Stimulated activated effector memory CD8-positive, alpha-beta T cell treated with anti-CD3 and anti-CD28 coated beads, Interleukin-12 subunit alpha, Interleukin-12 subunit beta, amount 100 ng/mL, for 72 hours (primary cell): ENCODE measurements at places on chromosomes 1 and 21.

GRCh38 chr1:23149114-23149513 is 19.5 kb downstream of the LUZP1 start:
- DNase-seq = no peak

- no peak for DNase-seq
Observed at GRCh38 chr1:235972311-235972689, 92.6 kb downstream of the NID1 start.

- DNase-seq = no peak
Observed at GRCh38 chr1:45809761-45810160, 6.3 kb downstream of the MAST2 start.

DNA sequence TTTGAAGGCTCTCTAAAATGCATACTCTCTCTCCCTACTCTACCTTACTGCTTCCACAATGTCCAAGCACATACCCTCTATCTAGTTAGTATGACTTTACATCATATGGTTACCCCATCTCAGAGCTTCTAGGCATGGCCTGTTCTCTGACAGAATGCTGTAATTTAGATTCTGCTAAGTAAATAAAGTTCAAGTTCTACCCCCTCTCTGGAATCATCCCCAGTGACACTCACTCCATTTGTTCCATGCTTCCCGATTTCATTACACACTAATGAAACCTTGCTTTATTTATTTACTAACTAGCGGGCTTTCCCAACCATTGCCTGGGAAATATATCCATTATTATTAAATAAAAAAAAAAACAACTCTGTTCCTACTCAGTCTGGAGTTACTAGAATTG is 7.3 kb downstream of the CRYZL1 start:
- DNase-seq = no peak

DNA sequence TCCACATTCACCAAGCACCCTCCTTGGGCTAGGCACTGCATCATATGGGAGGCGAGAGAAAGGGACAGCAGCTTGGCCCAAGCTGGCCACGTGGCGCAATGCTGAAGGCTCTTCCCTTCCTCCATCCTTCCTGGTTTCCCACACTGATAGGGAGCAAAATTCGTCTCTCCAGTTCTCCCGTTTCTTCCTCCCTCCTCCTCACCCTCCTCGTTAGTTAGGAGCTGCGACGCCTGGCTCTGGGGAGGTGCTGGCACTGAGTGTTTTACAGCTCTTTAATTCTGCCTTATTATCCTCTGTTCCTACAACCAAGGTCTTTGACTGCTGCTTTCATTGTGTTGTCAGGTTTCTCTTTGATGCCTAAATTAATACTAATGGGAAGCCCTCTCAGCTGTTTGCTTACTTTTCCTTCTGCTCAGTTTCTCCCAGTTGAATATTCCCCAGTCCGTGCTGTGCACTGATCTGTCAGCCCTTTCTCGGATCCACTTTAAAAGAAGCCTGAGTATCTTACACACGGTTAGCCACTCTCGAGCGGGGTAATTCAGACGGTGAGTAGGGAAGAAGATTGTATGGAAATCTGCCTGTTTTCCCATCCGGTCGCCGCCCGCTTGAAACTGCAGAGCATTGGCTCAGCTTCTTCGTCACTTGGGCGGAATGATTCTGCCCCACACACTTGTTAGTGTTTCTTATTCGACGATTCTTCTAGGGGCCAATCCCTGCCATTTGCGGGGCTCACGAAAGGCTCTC is 56.2 kb upstream of the SMYD2 start:
- no peak for DNase-seq

GRCh38 chr1:58626293-58626692 is 49.2 kb upstream of the TACSTD2 start:
- DNase-seq = no peak

DNA sequence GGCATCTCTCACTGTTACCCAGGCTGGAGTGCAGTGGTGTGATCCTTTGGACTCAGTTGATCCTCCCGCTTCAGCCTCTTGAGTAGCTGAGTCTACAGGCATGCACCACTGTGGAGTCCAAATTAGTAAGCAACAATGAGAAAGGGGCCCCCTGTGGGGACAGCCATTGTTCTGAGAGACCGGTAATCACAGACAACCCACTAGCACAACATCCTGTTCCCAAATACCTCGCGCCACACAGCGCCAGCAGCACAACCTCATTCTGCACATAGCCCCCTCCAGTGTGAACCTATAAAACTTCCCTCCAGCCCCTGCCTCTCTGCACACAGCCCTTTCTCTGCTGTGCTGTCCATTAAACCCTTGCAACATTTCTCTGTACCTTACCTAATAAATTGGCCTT is 226.4 kb downstream of the DYRK1A start:
- no peak for DNase-seq

DNA sequence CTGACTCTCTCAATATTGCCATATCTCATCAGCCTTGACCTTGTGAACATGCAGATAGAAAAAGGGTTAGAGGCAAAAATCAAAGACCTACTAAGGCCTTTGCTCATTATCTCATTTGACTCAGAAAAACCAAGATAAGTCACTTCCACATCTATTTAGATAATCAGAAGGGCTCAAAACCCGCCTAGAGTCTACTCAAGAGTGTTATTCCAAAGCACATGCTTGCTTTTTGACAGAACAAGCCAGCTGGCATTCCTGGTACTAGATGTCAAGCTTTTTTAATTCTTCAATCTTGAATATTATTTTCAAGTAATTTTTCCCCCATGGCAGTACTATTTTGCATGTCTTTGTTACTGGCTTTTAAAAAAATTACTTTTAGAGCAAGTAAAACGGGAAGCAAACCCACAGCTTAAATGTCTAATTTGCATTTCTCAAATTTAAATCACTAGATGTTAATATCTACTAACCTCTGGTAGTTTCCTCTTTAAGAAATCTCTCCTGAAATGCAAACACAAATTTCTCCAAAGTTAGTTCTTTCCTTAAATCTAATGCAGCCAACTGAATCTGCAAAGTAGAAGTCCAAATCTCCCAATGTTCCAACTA is 51.5 kb downstream of the APP start:
- DNase-seq = no peak

DNA sequence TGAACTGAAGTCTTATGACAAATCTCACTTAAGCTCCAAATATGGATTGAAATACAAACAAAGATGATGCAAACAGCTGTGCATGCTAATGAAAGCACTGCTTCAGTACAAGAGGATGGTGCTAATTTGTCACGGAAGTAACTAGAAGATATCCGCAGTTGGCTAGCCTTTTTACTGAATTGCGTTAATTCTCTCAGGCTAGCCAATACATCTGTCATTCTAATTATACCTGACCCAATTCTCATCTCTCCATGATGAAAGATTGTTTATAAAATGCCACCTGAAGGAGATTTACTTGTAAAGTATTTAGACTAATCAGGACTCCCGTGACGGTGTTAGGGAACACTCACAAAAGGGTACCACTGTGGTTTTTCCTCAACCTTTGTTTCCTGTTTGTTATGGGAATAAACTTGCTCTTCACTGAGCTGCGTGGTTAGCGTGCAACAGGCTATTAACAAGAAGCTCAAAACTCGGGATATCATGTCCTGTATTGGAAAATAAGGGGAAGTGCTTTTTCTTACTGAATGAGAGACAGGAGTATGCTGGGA is 162.5 kb downstream of the APP start:
- no peak for DNase-seq

DNA sequence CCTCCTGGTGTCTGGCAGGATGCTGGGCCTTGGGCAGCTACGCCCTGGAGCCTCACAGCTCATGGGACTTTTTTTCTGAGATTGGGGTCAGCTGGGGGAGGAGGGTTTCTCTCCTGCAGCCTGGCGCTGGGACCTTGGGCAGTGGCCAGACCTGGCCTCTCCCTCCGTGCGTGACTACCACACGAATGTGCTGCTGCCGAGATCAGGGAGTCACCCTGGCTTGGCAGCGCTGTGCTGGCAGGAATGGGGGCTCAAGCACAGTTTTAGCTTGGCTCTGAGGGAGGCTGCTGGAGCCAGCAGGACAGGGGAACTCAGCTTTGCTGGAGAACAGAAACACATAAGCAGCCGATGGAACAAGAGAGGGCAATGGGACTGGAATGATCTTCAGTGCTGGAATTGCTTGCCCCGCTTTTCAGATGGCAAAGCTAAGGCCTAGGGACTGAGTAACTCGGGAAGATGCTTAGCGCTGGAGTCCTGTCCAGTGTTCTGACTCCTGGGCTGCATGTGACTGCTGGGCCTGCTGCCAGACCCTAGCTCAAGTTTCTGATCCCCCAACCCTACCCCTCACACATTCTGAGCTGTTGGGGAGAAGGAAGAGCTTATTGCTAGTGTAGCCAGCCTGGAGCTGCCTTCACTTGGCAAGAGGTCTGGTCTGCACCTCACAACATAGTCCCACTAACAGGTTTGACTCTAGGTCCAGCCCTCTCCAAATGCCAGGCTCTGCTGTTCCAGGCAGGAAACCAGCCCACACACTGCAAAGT is 69.9 kb downstream of the NAV1 start:
- DNase-seq = no peak

- DNase-seq = no peak
Observed at GRCh38 chr1:216576234-216576937, 146.8 kb downstream of the ESRRG start.

- no peak for DNase-seq
Observed at GRCh38 chr21:46040707-46041106, 57.2 kb upstream of the COL6A2 start.

DNA sequence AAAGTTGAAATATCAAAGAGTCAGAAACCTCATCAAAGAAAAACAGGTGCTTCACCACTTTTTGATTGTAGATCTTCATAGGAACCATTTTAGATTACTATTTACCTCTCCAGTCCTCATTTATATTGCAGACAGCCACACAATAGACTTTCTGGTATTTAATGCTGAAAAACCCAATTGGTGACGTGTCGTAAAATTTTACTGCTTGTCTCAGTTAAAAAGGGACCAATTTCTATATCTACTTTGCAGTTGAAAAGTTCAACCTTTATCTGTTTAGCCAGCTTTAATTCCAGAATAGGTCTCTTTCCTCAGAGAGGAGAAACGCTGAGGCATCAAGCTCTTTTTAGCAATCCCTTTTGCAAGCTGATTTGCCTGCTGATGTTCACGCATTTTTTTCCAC is 1722.4 kb downstream of the PLA2G4A start:
- DNase-seq = no peak
